Femur (tissue), 1 donor: ENCODE measurements at places on chromosomes 7 and 10.

DNA sequence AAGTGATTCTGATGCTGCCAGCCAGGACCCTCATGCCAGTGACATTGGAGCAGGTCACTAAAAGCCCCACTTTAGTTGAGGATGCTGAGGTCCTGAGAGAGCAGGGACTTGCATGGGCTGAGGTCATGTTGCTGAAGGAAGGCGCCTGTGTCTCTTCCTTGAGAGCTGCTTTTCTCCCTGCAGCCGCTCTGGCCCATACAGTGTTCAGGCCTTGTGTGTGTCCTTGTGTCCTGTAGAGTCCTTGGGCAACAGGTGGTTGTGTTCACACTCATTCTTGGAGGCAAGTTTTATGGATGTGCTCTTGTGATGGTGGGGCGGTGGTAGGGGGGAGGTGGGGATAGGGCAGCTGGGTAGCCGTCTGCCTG lies 33.3 kb downstream of the TSPAN14 start:
- DNase-seq = no peak

- DNase-seq = peak; percentile 82
These were observed 10.6 kb upstream of the GRB10 start for GRCh38 chr7:50793120-50793946.

DNA sequence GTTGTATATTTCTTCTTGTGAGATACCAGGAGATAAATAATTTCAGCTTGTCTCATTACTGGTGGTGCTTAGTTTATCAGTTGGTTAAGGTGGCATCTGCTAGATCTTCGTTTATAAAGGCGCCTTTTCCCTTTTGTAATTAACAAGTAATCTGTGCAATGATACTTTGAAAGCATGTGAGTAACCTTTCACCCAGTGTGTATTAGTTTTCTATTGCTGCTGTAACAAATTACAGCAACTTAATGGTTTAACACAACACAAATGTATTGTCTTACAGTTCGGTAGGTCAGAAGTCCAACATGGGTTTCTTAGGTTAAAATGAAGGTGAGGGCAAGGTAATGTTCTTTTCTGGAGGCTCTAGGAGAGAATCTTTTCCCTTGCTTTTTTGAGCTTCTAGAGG lies 30.5 kb downstream of the KAT6B start:
- DNase-seq = no peak

DNA sequence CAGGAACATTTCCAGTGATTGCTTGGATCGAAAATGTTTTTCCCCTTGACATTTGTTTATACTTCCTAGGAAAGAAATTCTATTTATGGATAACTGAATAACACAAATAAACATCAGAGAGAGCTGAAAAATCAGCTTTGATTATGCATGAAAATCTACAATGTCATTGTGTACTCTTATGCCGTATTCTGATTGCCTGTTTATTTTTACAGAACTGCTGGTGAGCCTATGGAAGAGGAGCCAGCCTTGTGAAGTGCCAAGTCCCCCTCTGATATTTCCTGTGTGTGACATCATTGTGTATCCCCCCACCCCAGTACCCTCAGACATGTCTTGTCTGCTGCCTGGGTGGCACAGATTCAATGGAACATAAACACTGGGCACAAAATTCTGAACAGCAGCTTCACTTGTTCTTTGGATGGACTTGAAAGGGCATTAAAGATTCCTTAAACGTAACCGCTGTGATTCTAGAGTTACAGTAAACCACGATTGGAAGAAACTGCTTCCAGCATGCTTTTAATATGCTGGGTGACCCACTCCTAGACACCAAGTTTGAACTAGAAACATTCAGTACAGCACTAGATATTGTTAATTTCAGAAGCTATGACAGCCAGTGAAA lies 121.5 kb downstream of the TWIST1 start:
- DNase-seq = no peak

- no peak for DNase-seq
These were observed 117.9 kb downstream of the ITGA8 start for GRCh38 chr10:15601819-15602218.

DNA sequence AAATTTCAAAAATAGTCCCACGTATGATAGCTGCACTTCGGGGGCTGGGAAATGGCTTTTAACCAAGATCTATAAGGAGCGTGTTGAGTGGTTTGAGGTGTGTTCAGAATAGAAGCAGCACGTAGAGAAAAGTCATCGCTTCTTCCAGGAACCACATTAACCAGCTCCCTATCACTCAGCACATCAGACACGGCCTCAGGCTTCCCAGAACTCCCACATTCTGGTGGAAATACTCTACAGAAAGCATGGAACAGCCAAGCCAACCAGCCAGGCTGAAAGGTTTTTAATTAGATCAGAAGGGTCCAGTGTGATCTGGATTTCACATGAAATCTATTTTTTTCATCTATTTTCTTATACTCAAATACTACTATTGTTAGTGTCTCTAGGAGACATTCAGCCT lies 231.5 kb upstream of the NRP1 start:
- no peak for DNase-seq

- no peak for DNase-seq
These were observed 202.4 kb downstream of the PLXNA4 start for GRCh38 chr7:132373879-132374278.

- DNase-seq = no peak
These were observed 363.7 kb downstream of the ADRA2A start for GRCh38 chr10:111440501-111440900.

GRCh38 chr10:48391994-48392393 lies 85.5 kb downstream of the MAPK8 start:
- no peak for DNase-seq

DNA sequence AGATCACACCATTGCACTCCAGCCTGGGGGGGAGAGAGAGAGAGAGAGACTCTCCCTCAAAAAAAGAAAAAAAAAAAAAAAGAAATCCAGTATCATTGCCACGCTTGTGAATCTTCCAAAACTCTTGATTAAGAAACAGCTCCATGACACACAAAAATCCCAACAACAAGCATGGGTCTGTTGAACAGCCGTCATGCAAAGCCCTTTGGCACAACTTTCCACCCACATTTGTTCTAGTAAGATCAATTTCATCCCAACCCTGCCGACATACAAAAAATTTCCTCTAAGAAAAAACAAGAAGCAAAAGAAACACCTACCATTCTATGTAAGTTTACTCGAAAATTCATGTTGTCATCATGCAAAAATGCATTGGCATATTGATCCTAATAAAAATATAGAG lies 62.8 kb downstream of the ARMH3 start:
- DNase-seq = no peak

DNA sequence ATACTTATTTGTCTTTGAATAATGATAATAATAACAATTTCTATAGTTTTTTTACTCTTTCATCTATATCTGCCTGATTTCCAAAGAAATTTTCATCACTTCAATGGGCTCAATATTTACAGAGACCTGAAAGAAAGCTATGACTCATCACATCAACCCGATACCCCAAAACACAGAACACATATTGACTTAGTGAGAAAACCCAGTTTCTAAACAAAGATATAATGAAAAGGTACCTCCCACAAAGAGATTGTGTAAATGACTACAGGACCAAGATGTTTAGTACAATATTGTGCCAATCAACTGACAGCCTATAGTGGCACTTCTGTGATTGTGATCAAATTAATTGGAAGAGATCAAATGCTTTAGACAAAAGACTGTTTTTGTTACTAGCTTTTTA lies 133.9 kb downstream of the PCDH15 start:
- DNase-seq = no peak

- no peak for DNase-seq
These were observed 79.5 kb downstream of the PAX2 start for GRCh38 chr10:100824886-100825285.

DNA sequence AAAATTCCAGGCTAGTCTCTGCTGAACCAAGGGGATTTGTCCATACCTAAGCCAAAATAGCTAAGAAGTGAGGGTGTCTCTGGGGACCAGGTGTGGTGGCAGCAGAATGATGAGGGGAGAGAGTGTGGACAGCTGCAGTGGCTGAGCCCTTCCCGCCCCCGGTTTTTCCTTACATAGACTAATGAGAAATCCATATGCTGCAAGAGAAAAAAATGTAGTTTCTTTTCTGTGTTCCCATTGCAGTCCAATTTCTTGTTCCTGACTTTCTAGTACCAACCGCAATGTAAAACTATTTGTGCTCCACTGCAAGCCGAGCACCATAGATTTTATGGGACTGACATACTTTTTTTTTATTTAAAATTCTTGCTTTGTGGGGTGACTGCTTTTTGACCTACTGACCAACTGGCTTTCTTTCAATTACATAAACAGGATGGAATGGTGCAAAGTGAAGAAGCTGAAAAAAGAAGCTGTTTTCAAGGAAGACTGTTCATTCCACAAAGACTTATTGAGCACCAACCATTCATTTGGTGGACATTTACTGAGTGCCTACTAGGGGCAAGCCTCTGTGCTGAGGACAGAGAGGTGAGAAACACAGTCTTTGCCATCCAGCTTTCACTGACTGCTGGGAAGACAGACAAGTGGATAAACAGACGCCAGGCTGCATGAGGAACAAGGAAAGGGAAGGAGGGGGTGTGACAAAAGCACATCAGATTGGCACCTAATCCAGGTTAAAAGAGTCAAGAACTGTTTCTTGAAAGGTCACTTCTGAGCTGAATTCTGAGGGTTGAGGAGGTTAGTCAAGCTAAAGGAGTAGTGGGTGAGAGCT lies 9.8 kb downstream of the CEP41 start:
- peak; percentile 95 for DNase-seq

DNA sequence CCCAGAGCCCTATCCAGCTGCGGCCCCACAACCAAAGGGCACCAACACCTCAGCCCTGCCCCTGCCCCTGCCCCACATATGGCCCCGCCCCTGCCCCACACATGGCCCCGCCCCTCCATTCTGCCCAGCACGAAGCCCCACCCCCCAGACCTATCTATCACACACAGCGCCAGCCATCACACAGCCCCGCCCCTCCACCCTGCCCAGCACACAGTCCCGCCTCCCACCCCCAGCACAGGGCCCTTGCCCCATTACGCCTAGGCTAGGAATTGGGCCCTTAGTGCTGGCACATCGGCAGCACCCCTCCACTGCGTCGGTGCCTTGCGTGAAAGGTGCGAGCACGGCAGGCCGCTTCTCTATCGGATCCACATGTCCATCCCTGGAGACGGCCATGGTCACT lies 126.8 kb downstream of the MAD1L1 start:
- DNase-seq = no peak

DNA sequence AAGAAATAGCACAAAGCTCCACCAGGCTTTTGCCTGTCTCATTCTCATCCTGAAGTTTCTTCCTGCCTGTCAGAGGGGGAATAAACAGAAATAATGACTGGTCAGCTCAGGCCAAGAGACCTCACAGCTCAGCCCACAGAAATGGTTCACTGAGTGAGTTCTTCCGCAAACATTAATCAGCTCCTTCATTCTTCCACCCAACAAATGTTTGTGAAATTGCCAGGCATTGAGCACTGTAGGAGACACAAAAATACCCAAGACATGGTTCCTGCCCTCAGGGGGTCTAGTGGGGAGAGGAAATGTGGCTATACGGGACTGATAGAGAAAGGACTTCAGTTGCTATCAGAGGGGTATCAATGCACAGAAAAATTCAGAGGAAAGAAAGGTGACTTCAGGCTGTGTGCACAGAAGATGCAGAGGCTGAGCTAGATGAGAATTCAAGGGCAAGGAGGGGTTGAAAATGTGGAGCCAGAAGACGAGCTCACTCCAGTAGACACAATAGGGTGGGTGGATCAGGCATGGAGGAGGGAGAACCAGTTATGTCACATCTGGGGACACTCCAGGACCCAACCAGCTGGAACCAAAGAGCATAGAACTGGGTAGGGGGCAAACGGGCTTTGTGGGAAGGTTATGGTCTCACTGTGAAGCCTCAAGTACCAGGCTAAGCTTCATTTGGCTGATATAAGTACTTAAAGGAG lies 20.9 kb downstream of the MYOF start:
- DNase-seq = no peak

DNA sequence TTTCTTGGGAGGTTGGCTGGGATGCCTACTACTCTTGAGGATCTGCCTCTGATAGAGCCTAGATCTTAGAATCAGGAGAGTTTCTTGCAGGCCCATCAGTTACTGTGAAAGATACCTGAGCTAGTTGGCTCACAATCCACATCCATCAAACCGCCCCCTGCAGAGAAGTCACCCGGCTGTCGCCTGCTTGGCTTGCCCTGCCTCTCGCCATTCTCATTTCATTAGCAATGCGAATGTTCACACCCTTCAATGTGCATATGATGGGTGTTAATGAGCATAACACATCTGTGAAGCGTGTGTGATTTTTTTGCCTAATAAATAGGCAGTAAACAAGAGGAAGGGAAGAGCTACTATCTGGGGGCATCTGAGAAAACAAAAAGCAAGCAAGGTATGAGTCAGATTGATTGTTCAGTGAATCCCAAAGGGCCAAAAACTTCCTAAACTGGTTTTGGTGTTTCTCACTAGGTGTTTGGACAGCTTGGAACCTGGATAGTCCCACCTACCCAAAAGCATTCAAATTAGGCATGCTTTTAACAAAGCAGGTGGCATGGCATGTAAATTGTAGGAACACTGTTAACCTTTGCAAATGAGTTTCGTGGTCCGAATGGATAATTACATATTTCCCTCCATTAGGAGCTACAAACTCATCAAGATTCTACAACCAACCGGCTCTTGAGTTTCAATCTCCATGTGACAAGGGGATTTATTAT lies 272.3 kb upstream of the C7orf33 start:
- no peak for DNase-seq

DNA sequence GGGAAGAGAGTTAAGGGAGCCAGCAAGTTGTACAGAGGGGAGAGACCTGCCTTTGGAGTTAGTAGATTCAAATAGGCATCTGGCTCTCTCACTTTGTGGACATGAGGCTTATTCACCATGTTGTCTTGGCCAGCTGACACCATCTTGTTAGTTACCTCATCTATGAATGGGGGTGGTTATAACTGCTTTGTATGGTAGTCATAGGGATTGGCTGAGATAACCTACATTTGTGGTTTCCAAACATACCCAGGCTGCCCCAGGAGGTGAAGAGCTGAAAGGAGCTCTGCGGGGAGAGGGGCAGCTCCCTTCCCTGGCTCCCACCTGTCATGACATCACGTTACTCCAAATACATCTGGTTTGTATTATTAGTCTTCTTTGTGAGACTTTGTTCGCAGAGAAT lies 393.3 kb upstream of the AUTS2 start:
- DNase-seq = peak; percentile 22

GRCh38 chr7:69864274-69864673 lies 266.0 kb downstream of the AUTS2 start:
- no peak for DNase-seq

DNA sequence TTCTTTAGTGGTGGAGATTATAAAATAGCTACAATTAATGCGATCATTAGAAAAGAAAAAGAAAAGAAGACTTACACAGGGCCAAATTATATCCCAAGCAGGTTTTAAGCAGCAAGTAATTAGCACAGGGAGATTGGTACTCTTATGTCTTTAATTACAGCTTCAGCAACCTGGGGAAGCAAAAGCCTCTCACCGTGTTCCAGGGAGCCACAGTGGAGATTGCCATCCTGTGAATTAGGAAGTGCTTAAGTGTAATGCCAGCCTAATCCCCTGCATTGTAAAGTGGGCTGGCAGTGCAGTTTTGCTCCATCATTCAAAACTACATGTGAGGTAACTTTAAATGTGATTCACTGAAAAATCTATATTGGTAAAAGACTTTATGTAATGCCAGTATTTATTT lies 533.5 kb upstream of the COBL start:
- no peak for DNase-seq

- no peak for DNase-seq
These were observed 2.2 kb downstream of the POLL start for GRCh38 chr10:101585841-101586240.
